Stimulated activated CD4-positive, alpha-beta T cell treated with anti-CD3 and anti-CD28 coated beads, Interleukin-2, amount 100 ng/mL, for 24 hours (primary cell): ENCODE measurements at places on chromosomes 12 and 14.
A peak's percentile ranks its signal among the peaks of the same experiment; 100 is the strongest.

DNA sequence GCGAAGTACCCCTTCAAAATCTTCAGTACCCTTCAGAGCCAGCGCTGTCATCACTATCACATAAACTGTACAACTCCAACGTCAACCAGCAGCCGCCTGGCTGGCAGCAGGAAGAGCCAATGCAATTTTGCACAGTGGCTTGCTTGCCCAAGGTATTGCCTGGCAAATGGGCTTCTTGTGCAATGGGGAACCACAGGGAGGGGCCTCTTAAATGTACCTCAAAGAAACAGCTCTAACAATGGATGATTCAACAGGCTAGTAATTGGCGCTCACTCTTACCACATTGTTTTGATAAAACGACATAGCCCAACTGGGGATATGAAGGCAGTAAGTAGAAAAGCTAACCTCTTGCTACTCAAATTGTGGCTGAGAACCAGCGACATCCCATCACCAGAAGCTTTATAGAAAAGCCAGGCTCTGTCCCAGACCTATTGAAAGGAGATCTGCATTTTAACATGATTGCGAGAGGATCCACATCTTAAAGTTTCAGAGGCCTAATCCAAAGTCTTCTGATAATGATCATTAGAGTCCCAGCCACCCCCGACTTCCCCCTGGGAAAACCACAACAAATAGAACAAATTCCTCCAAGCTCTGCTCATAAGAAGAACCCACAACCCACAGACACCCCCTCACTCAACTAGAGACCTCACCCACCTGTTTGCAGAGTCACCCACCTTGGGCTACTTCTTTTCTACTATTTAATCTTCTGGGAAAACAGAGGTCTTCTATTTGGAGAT lies 125.3 kb upstream of the HIF1A start:
- DNase-seq = peak; percentile 42

- DNase-seq = peak; percentile 23
Observed at GRCh38 chr12:89960011-89960507, 251.4 kb upstream of the ATP2B1 start.

GRCh38 chr14:91417120-91417982 lies at the start of gene CCDC88C:
CCDC88C (minus strand) TSS chr14:91417820; CDS start chr14:91417690, 130 bp downstream.
- DNase-seq = peak; percentile 79

DNA sequence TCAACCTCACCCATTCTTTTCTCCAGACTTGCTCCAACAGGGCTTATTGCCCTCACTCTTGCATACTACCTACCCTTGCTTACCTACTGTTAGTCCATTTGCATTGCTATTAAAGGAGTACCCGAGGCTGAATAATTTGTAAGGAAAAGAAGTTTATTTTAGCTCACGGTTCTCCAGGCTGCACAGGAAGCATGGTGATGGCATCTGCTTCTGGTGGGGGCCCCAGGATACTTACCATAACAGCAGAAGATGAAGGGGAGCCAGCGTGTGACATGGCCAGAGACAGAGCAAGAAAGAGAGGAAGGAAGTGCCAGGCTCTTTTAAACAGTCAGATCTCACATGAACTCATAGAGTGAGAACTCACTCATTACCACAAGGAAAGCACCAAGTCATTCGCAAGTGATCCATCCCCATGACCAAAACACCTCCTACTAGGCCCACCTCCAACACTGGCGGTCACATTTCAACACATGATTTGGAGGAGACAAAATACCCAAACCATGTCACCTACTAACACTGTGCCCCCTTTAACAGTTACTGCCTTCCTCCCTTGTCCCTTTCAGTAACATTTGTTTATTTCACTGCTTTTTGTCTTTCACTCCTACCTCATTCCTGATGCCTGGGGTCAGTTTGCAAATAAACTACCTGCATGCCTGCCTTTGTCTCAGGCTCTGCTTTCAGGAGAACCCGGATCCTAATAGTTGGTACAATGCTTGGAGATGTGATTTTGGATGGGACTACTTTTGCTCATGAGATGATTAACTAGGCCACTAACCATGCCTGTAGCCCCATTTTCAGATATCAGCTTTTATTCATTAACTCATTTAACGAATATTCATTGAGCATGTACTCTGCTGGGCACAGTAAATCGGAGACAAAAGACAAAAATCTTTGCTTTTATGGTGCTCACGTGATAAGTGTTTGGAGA lies 41.6 kb upstream of the CSRP2 start:
- no peak for DNase-seq

DNA sequence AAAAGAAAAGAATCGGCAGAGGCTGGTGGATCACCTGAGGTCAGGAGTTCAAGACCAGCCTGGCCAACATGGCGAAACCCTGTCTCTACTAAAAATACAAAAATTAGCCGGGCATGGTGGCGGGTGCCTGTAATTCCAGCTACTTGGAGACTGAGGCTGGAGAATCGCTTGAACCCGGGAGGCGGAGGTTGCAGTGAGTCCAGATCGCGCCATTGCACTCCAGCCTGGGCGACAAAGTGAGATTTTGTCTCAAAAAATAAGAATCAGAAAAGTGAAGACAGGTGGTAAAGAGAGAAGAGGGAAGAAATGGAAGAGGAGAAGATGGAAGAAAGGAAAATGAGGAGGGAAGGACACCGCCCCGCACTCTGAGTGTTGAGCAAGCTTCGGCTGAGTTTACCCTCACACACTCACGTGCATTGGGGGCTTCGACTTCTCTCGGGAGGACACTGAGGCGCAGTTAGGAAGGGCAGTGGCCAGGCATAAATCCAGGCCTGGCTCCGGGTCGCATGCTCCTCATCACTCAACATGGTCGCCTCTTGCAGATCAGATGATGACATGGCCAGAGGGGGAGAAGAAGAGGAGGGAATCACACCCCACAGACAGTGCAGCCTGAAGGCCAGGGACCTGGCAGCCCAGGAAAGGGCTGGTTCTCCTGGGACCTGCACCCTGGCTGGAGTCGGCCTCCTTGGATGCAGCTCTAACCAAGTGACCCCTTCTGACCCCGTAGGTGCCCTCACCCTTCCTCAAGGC lies 61.1 kb downstream of the PRMT8 start:
- DNase-seq = no peak

DNA sequence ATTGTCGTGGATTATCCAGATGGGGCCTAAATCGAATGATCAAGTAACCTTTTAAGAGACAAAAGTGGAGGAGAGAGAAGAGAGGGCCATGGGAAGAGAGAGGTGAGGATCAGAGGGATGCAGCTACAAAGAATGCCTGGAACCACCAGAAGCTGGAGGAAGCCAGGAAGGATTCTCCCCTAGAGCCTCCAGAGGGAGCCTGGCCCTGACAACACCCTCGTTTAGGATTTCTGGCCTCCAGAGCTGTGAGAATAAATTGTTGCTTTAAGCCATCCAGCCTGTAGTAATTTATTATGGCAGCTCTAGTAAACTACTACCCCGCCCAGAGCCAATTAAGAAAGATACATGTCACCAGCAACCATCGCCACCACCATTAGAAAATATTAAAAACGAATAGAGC lies 46.2 kb upstream of the GSC start:
- DNase-seq = no peak

GRCh38 chr14:75689012-75689411 lies 28.0 kb downstream of the TTLL5 start:
- DNase-seq = no peak
